ENCODE measurements at places on chromosomes 5 and 9.

DNA sequence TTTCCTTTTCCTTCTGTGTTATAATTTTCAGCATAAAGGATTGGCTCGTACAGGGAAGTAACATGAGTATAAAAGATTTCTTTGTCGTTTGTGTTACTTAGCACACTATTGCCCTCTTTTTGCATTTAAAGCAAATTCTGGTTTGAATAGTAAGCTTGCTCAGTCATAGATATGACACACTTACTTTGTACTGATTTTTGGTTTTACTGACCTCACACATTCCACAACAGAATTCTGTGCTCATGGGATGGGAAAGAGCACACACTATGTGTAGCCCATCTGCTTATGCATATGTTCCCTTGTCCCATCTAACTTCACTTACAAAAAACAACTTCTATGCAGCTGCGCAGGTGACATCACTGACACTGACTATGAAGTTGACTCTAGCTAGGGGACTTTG is 111.9 kb upstream of the MTAP start:
- no peak for DNase-seq

- no peak for DNase-seq
Observed at GRCh38 chr5:56543441-56544388, 271.6 kb upstream of the MAP3K1 start.

GRCh38 chr9:38029915-38030638 is 39.0 kb downstream of the SHB start:
- DNase-seq, result no peak

DNA sequence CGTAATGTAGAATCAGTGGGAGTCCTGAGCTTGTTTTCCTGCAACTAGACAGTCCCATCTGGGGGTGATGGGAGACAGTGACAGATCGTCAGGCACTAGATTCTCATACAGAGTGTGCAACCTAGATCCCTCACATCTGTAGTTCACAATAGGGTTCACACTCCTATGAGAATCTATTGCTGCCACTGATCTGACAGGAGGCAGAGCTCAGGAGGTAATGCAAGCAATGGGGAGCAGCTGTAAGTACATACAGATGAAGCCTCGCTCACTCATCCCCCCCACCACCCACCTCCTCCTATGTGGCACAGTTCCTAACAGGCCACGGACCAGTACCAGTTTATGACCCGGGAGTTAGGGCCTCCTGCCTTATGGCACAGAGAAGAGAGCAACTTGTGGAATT is 116.2 kb upstream of the PIK3R1 start:
- no peak for DNase-seq

DNA sequence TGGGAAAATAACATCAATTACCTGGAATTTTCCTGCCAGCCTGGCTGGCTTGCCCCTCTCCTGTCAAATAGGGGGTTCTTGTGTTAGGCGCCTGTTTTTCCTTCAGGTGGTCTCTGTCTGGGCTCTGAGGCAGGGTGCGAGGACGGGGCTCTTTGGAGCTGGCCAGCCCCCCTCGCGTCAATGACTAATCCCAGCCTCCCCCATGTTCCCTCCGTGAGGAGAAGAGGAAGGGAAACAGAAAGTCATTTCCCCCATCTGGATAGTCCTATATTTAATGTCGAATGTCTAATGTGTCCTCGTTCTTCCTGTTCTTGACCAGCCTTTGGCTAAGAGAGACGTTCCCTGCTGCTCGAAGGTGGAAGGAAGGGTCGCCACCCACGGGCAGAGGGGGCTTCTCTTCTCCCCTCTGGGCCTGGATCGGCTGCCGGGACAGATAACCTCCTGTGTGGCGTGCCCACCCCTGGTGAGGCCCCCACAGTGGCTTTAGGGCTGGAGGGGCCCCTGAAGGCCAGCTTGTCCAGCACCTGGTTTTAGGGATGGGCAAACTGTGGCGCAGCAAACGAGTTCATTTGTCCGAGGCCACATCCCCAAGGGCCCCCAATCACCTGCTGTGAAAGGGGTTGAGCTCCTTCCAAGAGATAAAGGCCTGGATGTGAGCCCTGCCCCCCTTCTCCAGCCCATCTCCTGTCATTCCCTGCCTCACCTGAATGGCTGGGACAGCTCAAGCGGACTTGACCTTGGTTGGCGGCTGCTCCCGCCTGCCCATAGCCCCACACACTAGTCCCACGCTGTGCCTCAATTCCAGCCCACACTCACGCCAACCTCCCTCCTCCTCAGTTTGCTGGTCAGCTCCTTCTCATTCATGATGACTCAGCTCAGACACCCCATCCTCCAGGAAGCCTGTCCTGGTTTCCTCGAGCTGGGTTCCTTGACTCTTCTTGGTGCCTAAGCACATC is 35.9 kb upstream of the UNC5A start:
- DNase-seq, result no peak

GRCh38 chr5:18653216-18653752 is 1019.0 kb downstream of the TAF11L14 start:
- DNase-seq, result no peak

- no peak for DNase-seq
Observed at GRCh38 chr5:101679816-101680215, 616.3 kb downstream of the SLCO4C1 start.

GRCh38 chr5:167861129-167861927 is 430.1 kb upstream of the WWC1 start:
- DNase-seq, result peak; percentile 58

DNA sequence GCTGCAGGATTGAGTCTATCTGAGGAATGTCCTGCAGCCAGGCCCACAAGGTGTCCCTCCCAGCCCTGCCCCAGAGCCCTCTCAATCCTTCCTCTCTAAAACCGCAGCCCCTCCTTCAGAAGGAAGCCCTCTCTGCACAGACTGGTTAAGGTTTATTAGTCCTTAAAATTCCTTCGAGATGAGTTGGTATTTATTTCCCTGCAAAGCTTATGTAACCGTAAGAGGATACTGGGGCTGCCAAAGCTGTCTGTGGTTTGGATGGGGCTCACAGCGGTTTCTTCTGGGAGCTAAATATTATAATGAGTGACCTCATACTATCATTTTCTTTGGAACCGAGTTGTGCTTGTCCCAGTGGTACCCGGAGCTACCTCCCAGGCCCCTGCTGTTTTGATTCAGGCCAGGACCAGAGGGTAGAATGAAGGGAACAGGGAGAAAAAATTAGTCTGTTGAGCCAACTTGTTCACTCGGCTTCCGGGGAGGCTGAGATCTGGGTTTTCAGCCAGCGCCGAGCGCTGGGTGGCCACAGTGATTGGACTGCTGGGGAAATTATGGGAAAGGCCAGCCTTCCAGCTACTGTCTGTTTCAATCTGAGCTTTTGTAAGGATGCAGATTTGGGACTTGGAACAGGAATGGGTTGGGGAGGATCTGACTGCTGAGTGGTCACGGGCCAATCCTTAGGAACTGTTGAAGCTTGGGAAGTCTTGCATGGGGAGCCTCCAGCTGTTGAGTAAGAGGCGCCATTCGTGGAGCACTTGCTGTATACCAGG is 107.5 kb downstream of the NDFIP1 start:
- no peak for DNase-seq

DNA sequence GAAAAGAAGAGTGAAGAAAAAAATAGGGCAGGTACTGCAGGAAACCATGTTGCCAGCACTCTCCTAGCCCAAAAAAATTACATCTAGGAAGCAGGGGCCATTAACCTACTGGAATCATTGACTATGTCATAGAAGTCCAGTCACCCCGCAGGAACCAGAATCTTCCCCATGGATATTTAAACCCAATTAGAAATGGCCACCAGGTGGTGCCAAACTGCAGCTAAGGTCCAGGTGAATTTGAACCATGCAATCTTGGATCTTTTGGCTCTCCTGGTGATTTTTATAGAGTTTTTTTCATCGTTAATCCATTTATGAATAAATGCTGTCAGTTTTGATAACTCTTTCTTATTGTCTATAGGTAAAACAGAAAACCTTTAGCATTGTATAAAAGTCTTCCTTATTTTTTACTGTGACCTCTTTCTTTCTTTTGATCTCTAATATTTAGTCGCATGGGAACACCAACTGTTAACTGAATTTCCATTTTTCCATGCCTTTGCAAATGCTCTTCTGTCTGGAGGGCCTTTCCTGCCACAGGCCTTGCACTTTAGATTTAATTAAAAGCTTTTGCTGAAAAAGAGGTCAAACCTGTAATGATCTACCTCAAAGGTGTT is 147.5 kb upstream of the FGF10 start:
- DNase-seq, result peak; percentile 12

GRCh38 chr9:3874449-3875360 is 348.9 kb upstream of the RFX3 start:
- no peak for DNase-seq

DNA sequence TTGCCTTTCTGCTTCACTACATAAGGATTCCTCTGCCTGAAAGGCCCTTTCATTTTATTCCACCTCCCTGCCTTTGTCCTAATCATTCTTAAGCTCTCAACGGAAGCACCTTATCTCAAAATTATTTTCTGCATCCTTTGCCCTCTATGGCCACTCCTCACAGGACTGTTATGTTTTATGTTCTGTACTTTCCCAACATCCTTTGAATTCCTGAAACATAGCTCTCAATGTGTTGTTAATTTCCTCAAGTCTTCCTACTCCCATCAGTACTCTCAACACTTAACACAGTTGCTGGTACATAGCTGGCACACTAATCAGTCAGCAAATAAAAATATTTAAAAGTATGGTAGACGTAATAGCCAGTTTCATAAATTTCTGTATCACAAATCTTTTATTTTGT is 193.0 kb downstream of the RFX3 start:
- no peak for DNase-seq

DNA sequence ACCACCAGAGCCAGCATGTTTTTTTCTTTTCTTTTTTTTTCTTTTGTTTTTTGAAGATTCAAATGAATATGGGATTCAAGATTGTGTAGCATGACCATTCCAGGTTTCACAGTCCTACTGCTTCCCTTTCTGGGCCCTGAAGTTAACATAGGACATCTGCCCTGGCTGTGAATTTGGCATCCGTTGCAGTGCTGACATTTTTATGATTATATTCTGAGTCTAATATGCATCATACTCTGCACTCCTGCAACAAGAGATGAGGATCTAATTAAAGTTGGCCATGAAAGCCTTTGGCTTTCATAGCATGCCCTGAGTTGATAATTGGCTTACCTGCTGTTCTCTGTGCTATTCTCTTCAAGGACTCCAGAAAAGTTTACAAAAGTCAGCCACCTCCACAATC is 29.8 kb downstream of the C5orf22 start:
- no peak for DNase-seq

DNA sequence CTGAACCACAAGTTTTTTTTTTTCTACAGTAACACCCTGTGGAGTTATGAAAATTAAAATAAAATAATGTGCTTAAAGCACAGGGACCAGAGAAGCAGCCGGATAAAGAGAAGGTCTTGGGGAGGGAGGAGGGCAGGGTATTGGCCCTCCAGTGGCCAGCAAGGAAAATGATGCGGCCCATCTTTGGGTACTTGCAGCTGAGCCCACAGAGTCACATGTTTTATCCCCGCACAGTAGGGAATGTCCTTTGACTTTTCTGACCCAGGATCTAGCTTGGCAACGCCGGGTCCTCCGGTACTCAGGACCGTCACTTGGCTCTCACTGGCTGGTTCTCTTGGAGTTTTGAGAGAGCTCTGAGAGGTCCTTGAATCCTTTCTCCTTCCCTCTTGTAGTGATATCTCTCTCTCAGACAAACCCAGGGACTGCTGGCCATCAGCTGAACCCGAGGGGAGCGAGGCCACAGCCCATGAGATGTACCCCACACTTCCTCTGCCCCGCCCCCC is 35.3 kb upstream of the HSPA9 start:
- no peak for DNase-seq

DNA sequence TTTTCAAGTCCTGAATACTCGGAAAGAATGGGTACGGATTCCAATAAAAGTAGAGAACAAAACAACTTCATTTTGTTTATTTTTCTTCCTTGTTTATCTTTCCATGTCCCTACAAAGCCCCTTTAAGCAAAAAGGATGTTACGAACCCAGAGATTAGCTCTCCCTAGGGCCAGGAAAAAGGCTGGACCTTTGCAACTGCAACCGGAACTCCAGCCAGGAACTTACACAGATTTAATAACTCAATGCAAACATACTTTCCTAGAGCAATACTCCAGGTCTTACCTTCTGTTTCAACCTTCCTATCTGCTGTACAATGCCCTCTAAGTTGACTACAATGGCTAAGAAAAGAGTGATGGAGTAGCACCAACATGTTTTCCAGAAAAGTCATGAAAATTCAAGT is 7.0 kb downstream of the DENND1A start:
- DNase-seq, result no peak

DNA sequence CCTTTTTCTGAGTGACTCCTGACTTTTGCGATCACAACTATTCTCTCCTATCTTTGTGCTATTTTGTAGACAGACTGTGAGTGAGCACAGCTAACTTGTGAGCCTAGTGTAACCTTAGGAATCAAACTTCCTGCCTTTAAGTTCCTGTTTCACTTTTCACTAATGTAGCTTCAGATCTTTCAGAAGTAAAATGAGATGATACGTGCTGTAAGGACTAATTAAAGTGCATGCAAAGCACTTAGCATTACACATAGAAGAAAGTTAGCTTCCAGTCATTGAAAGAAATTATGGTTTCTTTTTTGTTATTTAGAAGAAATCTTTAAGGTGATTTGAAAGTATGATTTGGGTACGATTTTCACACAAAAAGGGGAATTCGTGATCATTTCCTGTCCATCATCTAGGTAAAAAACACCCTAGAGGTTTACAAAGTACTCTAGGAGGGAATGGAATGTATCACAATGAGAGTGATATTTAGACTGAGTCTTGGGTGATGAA is 122.7 kb downstream of the ST8SIA4 start:
- no peak for DNase-seq

GRCh38 chr5:144469106-144469505 is 298.4 kb downstream of the KCTD16 start:
- DNase-seq, result no peak

DNA sequence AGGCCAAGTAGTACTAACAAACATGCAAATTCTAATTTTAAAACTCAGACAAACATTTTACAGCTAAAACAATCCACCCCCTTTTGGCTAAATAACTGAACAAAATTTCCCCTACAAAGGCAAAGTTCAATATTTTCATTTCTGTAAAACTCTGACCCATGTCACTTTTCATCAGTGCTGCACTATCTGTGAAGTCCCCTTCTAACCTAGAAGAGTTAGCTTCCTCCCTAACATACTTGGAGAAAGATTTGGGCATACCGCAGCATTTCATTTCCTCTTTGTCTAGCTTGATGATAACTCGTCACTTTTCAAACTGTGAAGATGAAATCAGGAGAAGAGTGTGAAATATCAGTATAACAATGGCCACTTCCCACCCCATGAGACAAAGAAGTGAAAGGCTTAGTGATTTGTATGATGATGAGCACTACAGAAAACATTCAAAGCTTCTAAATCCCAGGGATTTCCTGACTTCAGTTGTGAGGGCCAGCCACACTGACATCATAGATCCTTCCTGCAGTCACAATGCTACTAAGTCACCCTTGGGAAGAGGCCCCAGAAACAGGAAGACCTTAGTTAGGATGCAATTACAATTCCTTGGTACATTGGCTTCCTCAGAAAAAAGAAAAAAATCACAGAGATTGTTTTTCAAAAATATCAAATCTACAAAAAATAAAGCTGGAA is at the start of gene FAM81B:
FAM81B (plus strand) TSS at position 555 of the 681 bp plus-strand sequence; CDS start at position 579, 24 bp downstream.
- no peak for DNase-seq

GRCh38 chr5:67371924-67372323 is 175.3 kb upstream of the CD180 start:
- DNase-seq, result no peak
